ENCODE measurements at places on chromosomes 2 and 18.

GRCh38 chr2:23029111-23029510, 355.9 kb upstream of the KLHL29 start:
- H3K27ac ChIP-seq, result no peak overlapping the region
- no peak overlapping the region for H3K4me3 ChIP-seq
- H3K36me3 ChIP-seq, result no peaks in the 10 kb centered on the region
- no peaks in the 10 kb centered on the region for H3K4me1 ChIP-seq
- H3K27me3 ChIP-seq, result no peaks in the 10 kb centered on the region

GRCh38 chr18:26335156-26335555, 108.9 kb downstream of the TAF4B start:
- H3K27ac ChIP-seq, result peak overlapping the region; percentile 49
- H3K36me3 ChIP-seq, result no peaks in the 10 kb centered on the region
- no peak for DNase-seq
- no peaks in the 10 kb centered on the region for H3K27me3 ChIP-seq

GRCh38 chr2:240229005-240229404, 88.5 kb upstream of the OTOS start:
- peaks cover 11% of the 10 kb centered on the region for H3K4me1 ChIP-seq
- no peak overlapping the region for H3K27ac ChIP-seq
- no peak overlapping the region for H3K4me3 ChIP-seq
- DNase-seq, result no peak
- no peaks in the 10 kb centered on the region for H3K27me3 ChIP-seq
- H3K36me3 ChIP-seq, result no peaks in the 10 kb centered on the region

GRCh38 chr2:96987301-96987909, 1.0 kb upstream of the FAM178B start:
- H3K27ac ChIP-seq, result no peak overlapping the region
- H3K27me3 ChIP-seq, result no peaks in the 10 kb centered on the region
- H3K36me3 ChIP-seq, result no peaks in the 10 kb centered on the region
- no peaks in the 10 kb centered on the region for H3K4me1 ChIP-seq

DNA sequence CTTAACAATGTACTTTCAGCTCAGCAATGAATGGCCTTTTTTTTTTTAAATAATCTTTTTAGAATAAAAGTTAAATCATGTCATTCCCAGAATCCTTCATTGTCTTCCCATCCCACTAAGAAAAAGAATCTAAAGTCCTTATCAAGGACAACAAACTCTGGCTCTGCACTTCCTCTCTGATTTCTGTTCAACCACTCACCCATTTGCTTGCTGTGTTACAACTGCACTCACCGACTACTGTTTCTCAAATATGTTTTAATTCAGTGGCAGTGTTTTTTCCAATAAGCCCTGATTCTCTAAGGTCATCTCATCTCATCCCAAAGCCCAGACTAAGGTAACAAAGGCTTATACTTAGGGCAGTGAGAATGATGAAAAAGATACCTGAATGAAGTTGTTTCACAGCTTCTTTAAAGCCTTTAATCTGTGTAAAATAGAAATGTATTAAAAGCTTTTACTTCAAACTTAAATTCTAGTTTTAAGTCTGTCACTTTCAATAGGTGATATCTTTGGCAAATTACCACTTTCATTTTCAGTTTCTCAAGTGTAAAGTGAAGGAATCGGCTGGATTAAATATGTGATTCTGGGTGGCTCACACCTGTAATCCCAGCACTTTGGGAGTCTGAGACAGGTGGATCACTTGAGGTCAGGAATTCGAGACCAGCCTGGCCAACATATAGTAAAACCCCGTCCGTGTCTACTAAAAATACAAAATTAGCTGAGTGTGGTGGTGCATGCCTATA, 87.6 kb downstream of the RBBP8 start:
- no peak overlapping the region for H3K4me3 ChIP-seq
- no peaks in the 10 kb centered on the region for H3K36me3 ChIP-seq
- H3K4me1 ChIP-seq, result no peaks in the 10 kb centered on the region
- no peaks in the 10 kb centered on the region for H3K27me3 ChIP-seq

- H3K4me1 ChIP-seq, result no peaks in the 10 kb centered on the region
- no peaks in the 10 kb centered on the region for H3K27me3 ChIP-seq
- DNase-seq, result no peak
- H3K27ac ChIP-seq, result peak overlapping the region; percentile 64
- no peak overlapping the region for H3K4me3 ChIP-seq
Observed at GRCh38 chr2:47311764-47312490, 91.0 kb upstream of the MSH2 start.

- H3K4me3 ChIP-seq, result no peak overlapping the region
- H3K4me1 ChIP-seq, result no peaks in the 10 kb centered on the region
- no peak overlapping the region for H3K27ac ChIP-seq
- H3K27me3 ChIP-seq, result no peaks in the 10 kb centered on the region
Observed at GRCh38 chr2:195586062-195586714, 70.8 kb upstream of the SLC39A10 start.

DNA sequence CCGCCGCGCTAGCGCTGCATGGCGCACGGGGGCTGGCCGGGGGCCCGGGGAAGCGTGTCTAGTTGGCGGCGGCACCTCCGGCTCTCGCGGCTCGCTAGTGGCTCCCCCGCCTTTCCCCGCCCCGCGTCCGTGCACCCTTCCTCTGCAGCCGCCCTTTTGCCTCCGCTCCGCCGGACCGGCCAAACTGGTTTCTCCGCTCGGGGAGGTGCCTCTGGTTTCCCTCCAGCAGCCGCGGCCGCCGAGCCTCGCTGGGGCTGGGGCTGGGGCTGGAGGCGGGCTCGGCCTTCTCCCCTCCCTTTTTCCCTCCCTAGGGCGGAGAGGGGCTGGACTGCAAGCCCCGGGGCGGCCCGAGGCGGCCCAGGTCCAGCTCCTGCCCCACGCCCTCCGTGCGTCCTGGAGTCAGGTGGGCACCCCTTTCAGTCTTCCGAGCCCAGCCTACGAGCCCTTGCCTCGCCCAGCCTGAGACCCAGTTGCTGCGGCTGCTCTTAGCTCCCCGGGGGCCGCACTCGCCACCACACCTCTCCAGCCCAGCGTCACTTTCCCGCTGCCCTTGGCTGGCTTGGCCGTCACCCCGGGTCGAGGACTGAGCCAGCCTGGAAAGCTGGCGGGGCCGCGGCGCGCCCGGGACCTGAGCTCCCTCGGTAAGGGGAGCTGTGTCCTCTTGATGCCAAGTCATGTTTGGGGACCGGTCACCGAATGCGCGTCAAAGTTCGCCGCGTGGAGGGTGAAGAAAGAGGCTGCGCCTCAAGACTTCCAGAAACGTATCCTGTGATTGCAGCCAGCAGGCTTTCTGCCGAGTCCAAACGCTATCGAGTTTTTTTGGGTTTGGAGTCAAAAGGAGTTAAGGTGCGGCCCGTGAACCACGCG, at the start of gene ATP8B1:
TSS of gene ATP8B1 (minus strand) at position 213 of the 867 bp plus-strand sequence. CDS start 71,508 bp downstream, outside the sequence.
- peak within 1 kb of the TSS; percentile 83 for H3K27ac ChIP-seq
- peaks cover 49% of the 10 kb centered on the region for H3K4me1 ChIP-seq
- peak within 1 kb of the TSS; percentile 70 for H3K4me3 ChIP-seq
- DNase-seq, result peak; percentile 84
- H3K36me3 ChIP-seq, result no peaks in the 10 kb centered on the region
